Neural crest cell (in vitro differentiated cells): ENCODE measurements at places on chromosomes 2 and 18.

GRCh38 chr2:48508461-48509124 lies 21.4 kb upstream of the STON1 start:
- no peak for DNase-seq

- DNase-seq, result no peak
Observed at GRCh38 chr18:62069556-62069955, 117.3 kb downstream of the PIGN start.

DNA sequence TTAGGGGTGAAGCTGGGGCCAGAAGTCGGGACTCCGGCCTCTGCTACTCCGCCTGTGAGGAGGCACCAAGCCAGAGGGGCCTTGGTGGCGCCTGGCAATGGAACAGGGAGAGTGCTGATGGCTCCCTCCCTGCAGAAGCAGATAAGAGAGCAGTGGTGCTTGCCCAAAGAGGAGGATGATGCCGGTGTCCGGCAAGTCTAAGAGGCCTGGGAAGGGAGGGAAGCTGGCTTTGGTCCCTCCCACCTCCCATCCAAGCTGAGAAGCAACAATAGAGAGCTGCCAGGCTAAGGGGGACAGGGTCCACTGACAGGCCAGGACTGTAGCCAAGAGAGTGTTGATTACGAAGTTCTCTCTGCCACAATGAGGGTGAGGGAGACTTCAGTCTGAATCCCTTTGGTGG lies 479.5 kb downstream of the TNS1 start:
- DNase-seq, result no peak

- DNase-seq, result no peak
Observed at GRCh38 chr2:160411167-160411566, 82.4 kb downstream of the RBMS1 start.

GRCh38 chr2:180016937-180017336 lies 9.8 kb upstream of the CWC22 start:
- no peak for DNase-seq

DNA sequence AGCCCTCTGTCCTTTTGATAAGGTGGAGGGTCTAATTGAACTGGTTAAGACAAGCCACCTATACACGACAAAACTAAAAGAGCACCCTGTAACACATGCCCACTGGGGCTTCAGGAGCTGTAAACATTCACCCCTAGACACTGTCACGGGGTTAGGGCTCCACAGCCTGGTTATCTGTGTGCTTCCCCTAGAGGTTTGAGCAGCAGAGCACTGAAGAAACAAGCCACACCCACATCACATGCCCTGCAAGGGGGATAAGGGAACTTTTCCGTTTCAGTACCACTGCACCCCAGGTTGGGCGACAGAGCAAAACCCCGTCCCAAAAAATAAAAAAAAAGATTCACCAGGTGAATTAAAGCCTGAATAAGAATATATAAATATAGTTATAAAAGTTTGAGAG lies 913.7 kb upstream of the ACVR2A start:
- DNase-seq, result no peak

DNA sequence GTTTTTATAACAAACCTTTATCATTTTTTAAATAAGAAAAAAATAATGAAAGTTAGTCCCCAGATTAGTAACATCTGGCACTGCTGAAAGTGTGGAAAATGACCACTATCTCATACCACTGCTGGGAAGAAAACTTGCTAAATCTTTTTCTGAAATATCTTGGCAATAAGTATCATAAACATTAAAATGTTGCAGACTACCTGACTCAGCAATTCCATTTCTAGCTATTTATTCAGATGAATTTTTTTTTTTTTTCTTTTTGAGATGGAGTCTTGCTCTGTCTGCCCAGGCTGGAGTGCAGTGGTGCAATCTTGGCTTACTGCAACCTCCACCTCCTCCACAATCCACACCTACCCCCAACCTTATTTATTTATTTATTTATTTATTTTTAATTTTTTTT lies 35.3 kb upstream of the SOS1 start:
- DNase-seq, result no peak

DNA sequence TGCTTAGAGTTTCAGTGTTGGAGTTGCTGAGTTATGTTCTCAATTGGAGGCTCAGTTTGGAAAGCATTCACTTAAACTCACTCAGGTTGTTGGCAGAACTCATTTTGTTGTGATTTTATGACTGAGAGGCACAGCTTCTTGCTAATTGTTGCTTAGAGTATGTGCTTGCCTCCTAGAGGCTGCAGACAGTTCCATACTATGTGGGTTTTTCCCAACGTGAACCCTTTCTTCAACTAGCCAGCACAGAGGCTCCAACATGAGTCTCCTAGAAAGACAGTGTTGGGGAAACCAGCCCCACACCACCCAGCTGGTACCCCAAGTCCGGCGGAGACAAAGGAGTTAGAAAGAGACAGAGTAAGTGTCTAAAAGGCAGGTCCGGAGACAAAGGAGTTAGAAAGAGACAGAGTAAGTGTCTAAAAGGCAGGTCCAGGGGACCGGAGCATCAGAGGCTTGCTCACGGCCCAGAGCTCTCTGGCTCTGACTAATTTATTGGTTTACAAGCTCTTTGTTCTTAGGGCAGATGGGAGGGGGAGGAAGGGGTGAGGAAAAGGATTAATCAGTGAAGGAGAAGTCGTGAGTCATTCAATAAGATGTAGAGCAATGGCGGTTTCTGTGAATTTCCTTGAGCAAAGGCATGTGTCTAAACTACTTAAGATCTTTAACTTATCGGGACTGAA lies 999.7 kb upstream of the LRRTM1 start:
- DNase-seq, result no peak

DNA sequence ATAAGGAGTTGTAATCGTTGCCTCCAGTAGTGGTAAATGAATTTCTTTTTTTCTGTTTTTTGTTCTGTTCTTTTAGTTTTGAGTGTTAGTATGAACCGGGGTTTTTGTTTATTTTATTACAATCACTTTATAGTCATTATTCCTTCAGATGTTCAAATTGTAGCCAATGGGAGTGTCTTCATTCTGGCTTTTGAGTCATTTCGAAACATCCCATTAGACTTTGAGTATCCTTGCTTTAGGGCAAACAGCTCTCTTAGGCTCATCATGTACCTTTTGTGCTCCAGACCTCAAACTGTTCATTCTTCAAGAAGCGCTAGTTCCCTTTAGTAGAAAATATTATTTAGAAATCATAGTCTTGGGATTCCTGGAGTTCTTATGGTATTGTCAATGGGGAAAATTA lies 54.2 kb upstream of the PAX3 start:
- no peak for DNase-seq

DNA sequence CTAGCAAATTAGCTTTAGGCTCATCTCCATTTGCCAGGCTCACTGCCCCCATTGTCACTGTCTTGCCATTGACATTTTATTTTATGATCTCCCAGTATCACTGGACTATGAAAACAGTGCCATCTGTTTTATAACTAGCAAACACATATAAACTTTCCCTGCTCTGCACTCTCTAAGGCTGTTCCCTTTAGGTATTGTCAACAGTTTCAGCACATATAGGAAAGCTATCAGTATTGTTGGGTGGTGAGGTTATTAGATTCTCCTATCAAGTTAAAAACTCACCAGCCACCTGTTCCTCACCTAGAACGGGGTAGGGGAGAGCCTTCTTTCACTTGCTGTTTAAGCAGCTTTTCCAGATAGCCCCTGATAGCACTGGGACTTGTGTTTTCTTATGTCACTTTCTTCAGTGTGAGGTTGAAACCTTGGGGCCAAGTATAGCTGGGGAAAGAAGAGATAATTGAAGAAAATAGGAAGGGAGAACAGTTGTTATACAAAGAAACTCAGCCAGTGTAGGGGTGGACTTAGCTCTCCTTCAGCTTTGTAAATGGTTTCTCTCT lies 32.5 kb downstream of the CFLAR start:
- no peak for DNase-seq

DNA sequence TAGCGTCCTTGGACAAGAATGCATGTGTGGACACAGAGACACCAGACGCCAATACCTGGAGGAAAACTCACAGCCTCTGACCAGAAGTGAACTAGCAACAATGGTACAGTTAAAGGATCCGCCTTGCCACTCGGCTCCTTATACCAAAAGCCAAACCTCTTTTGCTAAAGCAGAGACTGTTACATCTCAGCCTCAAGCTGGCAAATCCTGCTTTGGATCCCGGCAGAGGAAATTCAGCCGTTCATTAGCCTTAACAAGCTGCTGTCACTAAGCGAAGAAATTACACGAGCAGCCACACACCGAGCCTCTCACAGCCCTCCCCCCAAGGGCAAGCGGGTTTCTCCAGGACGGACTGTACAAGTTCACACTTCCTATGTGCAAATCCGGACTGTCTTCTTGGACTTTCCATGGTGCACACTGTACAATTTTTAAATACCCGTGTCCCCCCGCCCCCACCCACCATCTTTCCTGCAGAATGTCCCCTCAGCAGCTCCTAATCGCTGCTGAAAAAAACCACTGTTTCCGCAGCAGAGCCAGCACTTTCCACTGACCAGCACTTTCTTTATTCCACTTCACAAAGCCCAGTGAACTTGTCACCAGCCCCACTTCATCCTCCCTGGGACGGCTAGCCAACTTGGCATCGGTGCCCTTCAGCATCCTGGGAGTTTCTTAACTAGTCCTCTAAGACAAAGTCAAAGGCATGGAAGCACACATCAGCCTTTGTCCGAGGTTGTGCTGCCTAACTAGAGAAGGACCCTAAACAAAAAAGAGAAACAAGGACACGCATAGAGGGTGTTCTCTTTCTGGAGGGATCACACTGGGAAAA lies 1.5 kb downstream of the KLF7 start:
- DNase-seq, result no peak

DNA sequence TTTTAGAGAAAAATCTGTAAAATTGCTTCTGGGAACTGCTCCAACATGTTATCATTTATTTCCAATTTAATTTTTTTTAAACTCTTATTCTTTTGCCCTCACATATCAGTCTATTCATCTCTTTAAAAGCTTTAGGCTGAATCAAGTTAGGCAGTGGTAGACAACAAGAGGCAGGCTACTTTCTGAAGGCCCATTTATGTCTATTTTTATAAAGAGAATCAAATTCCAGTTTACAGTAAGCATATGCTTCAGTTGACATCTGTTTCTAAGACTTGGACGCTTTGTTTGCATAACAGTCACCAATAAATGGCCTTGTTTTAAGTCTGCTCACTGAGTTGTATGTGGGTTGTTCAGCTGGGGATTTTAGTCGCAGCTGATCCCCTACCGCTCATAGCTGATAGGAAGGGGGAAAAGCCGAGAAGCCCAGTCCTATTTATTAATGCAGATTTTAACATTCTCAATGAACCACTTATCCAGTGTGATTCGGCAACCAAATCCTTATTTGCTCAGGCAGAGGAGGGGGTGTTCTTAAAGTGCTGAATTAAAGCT lies 260.4 kb upstream of the SIX3 start:
- DNase-seq, result no peak

- DNase-seq, result no peak
Observed at GRCh38 chr2:55862673-55863390, 60.8 kb downstream of the EFEMP1 start.

DNA sequence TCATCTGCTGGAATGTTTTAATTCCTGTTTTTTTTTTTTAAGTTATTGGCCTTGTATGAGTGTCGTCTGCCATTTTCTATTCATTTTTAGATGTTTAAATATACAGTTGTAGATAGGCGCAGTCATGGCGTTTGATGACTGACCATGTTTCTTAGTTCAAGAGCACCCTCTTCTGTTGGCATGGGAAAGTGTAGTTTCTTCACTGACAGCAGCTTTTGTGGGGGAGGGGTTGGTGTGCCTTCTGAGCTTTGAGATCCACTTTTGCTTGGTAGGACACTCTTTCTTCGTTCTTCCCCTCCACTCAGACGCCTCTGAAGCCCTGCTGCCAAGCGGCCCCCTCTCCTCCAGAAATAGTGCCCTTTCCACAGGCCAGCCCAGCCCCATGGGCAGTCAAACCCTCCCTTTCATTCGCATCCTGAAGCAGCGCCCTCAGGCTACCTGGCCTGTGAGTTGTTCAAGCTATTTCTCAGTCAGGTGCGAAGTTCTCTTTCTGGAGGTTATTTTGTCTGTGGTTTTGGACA lies 492.0 kb downstream of the TNS1 start:
- DNase-seq, result peak; percentile 68

- no peak for DNase-seq
Observed at GRCh38 chr2:118838741-118839455, 8.6 kb downstream of the EN1 start.

DNA sequence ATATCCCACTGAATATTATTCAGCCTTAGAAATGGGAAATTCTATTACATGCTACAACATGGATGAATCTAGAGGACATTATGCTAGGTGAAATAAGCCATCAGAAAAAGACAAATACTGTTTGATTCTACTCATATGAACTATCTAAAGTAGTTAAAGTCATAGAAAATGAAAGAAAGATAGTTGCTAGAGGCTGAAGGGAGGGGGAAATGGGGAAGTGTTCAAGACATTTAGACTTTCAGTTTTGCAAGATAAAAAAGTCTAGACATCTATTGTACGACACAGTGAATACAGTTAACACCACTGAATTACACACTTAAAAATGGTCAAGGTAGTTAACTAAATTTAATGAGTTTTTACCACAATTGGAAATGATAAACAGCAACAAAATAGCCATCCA lies 835.9 kb upstream of the CHAC2 start:
- no peak for DNase-seq

- DNase-seq, result no peak
Observed at GRCh38 chr2:197677056-197677455, 1.7 kb upstream of the RFTN2 start.

DNA sequence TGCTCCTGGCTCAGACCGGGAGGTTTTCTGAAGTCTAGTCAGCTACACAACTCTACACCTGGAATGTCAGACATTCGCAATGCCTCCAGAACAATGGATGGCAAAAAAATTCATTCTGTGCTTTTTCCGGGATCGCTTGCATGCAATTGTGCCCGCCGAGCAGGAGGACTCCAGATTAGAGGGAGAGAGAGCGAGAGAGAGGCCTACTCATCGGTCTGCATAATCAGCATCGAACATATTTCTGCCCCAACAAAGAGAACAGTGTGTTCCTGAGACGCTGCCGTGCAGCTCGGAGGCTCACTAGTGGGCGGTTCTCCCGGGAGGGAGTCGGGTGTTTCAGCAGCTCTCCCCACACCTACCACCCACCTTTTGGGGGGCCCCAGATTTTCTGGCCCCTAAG lies 117.1 kb downstream of the KLHL29 start:
- DNase-seq, result no peak

DNA sequence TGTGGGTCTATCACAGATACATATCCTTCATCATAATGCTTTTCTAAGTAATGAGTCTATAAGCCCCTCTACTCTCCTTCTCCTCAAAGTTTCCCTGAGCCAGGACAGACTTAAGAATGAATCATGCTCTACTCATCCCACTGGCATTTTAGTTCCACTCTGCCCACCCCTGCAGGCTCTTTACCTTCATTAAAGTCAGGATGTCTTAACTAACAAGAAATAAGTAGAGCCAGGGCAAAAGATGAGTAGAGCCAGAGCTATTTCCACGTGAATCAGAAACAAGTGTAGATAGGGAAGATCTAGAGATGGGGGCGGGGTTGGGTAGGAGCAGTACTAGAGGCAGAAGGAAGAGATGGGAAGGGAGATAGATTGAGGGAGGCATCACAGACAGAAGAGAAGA lies 790.5 kb downstream of the RNF144A start:
- no peak for DNase-seq

DNA sequence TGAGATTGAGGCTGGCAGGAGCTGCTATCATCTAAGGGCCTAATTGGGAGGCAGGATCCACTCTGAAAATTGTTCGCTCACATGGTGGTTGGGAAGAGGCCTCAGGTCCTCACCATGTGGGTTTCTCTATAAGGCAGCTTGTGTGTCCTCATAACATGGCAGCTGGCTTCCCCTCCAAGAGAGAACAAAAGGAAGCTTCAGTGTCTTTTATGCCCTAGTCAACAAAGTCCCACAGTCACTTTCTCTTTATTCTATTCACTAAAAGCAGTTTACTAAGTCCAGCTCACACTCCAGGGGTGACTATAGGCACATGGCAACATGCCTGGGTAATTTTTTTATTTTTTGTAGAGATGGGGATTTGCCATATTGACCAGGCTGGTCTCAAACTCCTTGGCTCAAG lies 5.8 kb upstream of the ITGAV start:
- DNase-seq, result no peak
